Cardiac septum (tissue), 1 donor: ENCODE measurements at places on chromosomes 11 and 22. TPM values are rescaled to one million over a fixed set of nuclear protein-coding genes. Genes with fewer than 3 reads are reported as not detected.

The ARVCF gene
- total RNA-seq: 46.8 TPM

The SLC25A45 gene
- total RNA-seq: 10.5 TPM

The TNNI2 gene
- 0.78 TPM for total RNA-seq

The PHOX2A gene
- not detected for total RNA-seq

The TAF1D gene
- total RNA-seq: 41.1 TPM

DNA sequence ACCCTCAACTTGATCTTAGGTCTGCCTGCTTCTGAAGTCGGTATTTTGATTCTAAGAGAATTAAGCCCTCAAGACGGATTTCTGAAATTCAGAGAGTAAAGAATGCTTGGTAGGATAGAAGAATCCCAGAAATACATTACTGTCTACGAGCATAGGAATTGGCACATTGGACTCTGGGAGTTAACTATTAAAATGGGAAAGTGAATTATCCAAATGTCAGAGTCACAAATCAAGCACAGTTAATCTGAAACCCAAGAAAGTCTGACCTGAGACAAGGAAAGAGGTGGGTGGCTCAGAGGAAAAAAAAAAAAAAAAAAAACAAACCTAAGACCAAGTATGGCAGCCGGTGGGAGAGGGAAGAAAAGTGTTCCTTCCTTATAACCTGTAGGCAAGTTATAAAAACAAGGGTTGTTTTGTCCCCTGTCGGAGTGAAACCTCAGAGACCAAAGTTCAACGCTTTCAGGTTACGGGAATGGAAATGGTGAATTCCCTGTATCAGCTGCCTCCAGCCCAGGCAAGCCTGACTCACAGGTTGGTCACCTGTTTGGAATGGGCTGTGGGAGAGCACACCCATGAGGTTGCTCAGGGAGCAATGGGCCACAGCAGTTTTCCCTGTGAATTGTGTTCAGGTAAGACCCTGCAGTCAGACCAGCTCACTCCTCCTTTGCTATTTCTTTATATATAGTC lies 139.0 kb downstream of the ETS1 start:
- DNase-seq: no peak

DNA sequence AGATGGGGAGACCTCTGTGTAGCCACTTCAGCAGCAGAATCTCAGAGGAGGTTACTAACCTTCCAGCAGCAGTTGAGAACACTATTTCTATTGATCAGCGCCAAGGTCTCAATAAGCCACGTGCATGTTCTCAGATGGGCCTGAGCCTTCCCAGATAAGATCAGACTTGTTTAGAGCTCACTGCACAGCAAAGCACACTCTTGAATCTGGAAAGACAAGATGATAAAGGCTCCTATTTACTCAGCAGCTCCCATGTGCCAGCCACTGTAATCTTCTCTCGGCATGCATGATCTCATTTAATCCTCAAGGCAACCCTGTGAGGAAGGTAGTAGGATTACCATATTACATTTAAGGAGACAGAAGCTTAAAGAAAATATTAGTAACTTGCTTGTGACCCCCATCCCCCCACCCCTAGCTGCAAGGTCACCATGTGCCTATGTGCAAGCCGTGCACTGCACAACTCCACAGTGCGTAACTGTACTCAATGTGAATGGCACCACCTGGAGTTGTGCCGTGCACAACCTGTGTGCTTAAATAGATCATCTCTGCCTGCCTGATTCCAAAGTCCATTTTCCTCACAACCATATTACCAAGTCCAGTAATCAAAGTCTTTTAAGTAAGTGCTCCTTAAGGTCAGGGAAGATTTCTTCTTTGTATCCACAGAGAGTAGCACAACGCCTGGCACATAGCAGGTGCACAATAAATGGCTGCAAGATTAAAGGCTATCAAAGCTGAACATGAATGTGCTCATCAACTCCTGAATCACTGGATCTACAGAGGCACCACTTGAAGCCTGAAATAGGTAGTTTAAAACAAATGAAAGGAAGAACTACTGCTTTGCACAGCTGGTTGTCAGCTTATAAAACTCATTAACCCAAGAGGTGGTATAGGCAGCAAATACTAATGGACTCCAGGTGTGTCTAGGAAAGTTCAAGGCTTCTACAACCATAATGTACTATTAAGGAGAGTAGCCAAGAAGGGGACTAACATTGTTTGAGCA lies 293.8 kb downstream of the BUD13 start:
- DNase-seq: no peak

DNA sequence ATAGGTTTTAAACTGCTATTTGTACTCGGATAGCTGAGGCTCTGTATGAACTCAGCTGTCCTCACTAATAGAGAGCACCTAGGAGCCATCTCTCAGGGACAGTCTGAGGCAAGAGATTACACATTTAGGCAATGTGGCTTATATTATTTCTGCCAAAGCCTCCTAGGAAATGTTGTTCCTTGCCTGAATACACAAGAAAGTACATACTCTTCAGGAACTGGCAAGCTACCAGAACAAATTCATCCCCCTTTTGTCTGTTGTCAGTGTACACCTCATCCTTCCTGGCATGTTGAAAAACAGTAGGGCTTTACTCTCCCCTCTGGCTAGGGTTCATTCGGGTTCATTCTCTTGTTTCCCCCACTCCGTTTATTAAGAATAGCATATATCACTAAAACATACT lies 615.9 kb upstream of the FAT3 start:
- DNase-seq: no peak

DNA sequence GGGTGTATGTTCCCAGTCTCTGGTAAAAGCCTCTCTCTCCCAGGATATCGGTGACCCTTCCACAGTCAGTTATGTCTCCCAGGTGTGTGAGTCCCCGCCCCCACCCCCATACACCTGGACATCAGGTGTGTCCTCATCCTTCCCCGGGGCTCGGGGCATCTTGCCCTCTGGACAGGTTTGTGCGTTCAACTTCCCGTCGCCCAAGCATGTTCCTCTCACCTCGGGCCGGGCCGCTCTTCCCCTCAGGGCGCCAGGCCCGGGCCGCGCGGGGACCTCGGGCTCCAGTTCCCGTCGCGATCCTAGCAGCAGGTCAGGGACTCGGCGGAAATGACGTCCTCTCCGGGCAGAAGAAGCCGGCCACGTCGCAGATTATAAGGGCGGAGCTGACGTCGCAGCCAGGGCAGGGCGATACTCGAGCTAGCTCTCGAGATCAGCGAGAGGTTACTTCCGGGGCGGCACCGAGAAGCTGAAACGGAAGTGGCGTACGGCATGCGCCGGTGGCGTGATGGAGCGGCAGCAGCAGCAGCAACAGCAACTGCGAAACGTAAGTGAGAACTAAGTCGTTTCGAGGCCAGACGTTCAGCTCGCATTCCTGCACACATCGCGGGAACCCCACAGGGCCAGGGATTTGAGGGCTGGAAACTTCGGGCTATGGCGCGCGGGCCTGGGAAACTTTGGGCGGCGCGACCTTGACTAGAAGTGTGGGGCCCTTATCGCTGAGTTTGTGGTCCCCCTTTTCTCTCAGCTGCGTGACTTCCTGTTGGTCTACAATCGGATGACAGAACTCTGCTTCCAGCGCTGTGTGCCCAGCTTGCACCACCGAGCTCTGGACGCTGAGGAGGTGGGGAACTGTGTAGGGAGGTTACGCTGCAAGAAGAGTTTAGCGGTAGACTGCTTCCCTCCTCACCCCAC lies at the start of the genes ARFIP2 and TIMM10B:
TSS of gene ARFIP2 (minus strand) at position 320 of the 912 bp plus-strand sequence. CDS start 910 bp downstream, outside the sequence.
TSS of gene TIMM10B (plus strand) at position 490 of the 912 bp plus-strand sequence. CDS start at position 506, 16 bp downstream.
- DNase-seq: peak; percentile 100

GRCh38 chr22:45475063-45475747 lies 27.5 kb upstream of the FBLN1 start:
- DNase-seq: peak; percentile 66

GRCh38 chr22:46801826-46802607 lies 39.6 kb downstream of the TBC1D22A start:
- no peak for DNase-seq

- no peak for DNase-seq
These were observed 267.9 kb upstream of the FAT3 start for GRCh38 chr11:91956711-91957110.

DNA sequence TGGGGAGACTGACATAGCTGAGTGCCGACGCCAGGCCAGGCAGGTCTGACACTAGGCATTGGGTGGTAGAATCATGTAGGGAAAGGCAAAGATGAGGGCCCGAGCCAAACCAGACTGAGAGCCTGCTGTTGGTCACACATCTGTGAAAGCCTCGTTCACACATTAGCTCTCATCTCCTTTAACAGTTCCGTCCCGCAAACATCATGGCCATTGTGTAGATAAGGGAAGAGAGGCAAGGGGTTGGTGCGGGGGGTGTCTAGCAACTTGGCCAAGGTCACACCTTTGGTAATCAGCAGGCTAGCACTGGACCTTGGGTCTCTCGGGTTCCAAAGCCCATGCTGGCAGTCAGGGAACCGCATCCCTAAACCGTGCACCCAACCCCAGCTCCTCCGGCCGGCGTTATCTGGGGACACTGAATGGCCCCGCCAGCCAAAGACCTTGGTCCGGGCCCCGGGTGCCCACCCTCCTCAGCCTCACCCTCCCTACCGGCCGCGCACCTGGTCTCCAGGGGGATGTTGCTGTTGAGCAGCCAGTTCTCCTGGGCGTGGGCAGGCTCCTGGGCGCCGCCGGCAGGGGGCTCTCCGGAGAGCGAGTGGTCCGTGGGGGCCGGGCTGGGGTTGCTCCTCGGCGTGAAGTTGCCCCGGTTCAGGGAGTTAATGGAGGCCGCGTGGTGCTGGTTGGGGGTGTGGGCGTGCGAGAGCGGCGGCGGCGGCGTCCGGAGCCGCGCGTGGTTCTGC lies 328.3 kb upstream of the NARS2 start:
- no peak for DNase-seq

- DNase-seq: no peak
These were observed 376.0 kb downstream of the CADM1 start for GRCh38 chr11:115128226-115128625.

DNA sequence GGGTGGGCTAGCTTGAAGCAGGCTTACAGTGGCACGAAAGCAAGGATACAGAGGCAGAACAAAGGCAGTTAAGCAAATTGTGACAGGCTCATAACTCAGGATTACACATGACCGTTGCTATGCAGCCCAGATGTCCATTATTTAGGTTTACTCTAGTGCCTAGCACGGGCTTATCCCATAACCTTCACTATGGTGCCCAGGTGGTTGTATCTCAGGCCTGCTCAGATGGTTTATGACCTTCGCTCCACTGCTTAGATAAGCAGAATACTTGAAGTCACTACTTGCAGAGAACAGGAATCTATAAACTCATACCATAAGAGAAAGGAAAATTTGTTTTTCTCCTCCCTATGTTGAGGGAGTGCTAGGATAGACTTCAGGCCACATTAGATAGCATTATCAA lies 9.0 kb downstream of the OR6M1 start:
- no peak for DNase-seq

- no peak for DNase-seq
These were observed 1.4 kb upstream of the MADD start for GRCh38 chr11:47268448-47269001.

DNA sequence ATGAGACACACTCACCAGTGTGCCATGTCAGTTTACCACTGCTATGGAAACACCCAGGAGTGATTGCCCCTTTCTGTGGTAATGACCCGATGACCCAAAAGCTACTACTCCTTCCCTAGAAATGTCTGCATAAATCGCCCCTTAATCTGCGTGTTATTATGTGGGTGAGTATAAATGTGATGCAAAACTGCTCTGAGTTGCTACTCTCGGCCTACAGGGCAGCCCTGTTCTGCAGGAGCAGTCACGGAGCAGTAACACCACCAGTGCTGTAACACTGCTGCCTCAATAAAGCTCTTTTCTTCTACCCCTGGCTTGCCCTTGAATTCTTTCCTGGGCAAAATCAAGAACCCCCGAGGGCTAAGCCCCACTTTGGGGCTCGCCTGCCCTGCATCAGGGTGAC lies 9.6 kb upstream of the LDLRAD3 start:
- no peak for DNase-seq

DNA sequence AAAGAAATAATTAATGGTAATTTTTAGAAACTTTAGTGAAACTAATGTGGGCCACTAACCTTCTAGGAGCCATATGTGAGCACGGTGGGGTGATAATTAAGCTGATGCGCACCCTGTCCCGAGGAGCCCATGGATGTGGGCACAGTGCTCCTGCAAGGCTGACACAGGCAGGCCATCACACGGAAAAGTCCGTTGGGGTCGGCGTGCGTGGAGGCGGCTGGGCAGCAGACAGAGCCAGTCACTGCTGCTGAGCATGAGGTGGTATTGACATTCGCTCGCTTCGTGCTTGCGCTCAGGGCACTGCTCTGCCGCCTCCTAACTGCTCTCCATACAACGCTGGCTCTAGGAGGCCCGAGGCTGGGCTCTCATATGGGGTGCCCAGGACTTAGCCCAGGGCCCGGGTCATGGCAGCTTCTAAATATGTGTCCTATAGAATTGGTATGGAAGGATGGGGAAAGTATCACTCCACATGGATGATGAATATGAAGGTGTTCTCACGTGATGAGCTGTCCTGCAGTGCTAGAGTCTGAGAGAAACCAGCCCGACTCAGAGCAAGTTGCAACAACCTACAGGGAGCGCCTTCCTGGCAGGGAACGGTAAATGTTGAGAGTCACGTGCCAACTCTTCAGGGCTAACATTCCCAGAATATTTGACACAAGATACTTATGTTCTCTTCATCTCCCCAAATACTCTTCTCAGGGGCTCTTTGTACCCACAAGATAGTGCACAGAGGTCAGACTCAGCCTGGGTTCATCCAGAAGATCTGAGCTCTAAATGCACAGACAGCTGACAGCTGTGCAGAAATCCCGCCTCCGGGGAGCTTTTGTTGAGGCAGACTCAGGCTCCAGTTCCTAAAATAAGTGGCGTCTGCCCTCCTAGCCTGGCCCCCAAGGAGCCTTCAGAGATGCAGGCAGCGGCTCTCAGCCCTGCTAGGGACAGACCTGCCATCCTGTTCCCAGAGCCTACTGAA lies 50.6 kb upstream of the ARFGAP3 start:
- no peak for DNase-seq

- DNase-seq: no peak
These were observed 7.8 kb downstream of the ADAMTS8 start for GRCh38 chr11:130420478-130421198.

- no peak for DNase-seq
These were observed 8.7 kb downstream of the SLC22A6 start for GRCh38 chr11:62976109-62976508.

- DNase-seq: no peak
These were observed 11.6 kb downstream of the OR51B4 start for GRCh38 chr11:5290106-5290505.

GRCh38 chr11:108501396-108501795 lies 3.2 kb upstream of the POGLUT3 start:
- no peak for DNase-seq

DNA sequence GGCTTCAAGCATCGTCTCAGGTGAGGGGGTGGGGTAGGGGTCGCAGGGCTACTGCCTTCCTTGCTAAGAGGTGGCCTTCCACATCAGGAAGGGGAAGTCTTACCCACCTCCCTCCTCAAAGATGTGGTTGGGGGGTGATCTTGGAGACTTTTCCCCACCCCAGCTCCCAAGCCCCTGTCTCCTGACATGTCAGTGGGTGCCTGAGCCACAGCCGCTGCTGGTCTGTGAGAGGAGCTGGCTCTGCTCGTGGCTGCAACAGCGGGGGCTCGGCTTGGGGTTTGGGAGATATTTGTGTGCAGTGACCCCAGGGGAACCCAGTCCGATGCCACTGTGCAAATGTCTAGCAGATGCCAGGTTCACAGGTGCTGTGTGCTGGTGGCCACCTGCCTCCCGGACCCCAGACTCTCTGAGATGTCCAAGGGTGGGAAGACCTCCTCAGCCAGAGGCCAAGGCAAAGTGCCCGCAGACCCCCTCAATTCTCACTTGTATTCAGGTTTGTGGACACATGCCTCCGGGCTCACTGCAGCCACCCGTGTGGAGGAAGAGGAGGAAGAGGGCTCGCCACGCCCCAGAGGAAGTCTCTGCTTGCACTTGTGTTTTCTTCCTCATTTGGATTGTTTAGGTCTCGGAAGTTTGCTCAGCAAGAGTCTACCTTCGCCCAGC lies 1.9 kb downstream of the KCNQ1 start:
- peak; percentile 86 for DNase-seq

GRCh38 chr11:109423466-109424190 lies 1.6 kb downstream of the C11orf87 start:
- DNase-seq: no peak

GRCh38 chr11:2127482-2128129 lies 11.6 kb downstream of the IGF2 start:
- DNase-seq: peak; percentile 71
